ENCODE measurements at places on chromosomes 11 and 22.

DNA sequence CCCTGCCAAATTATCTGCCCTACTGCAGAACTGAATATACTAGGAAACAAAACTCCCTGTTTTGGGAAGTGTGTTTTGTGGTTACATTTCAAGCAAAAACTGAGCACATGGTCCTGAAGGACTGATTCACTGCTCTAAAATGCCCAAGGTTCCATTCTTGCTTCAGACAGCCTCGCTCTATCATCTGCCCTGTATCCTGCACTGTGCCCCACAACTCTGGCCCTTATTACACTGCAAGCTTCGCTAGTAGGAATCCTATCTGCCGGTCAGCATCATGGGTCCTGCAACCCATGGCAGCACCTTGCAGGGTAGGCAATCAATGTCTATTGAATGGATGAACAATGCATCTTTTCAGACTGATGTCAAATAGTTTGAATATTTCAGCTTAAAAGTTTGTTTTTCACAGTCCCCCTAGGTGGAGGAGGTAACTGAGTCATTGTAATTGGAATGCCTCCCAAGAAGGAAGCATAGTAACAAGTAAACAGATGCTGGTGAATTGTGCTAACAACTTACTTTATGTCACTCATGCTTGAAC is 21.3 kb downstream of the LAYN start:
- no peak for DNase-seq

- no peak for DNase-seq
These were observed 11.8 kb downstream of the NAP1L4 start for GRCh38 chr11:2980168-2980840.

DNA sequence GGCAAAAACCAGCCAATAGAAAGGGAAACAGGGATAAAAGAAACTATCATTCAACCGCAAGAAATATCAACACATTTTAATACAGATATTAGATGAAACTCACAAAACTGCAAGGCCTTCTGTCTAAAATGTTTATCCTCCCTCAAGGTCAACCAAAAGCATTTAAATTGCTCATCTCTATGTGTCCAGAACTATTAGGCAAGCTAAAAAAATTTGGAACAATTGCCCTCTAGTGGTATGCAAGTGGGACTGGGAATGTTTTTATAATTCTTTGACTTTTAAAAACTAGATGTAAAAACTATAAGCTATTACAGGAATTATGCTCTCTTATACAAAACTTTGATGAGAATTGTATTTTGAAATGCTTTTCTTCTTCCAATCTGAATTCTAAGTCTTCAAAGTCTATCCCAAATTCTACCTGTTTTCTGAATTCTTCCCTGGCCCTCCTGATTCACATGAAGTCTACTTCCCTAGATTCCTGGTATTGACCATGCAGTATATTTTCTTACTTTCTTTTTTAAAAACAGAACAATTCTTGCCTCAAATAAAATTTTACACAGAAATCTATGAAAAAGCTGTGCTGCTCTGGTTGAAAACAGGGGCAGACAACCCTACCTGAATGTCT is 4.9 kb downstream of the CWC15 start:
- DNase-seq: peak; percentile 35

- DNase-seq: no peak
These were observed 49.9 kb downstream of the STIM1 start for GRCh38 chr11:3905080-3905953.

- DNase-seq: no peak
These were observed 135.8 kb upstream of the SPON1 start for GRCh38 chr11:13826505-13827278.

DNA sequence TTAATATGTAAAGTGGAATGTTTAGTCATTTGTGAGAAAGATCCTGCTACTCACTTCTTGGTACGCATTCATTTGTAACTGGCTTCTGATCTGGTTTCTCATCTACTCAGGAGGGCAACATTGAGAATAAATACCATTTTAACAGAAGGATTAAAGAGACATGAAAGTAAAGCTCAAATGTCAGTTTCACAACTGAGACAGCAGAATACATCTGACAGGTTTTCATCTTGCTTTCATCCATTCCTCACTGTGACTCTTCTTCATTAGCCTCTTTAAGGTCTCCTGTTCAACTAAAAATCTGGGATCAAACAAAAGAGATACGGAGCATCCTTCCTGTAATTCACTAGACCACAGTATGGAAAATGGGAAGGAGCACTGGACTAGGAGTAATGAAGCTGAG is 31.4 kb upstream of the CCDC89 start:
- no peak for DNase-seq

- no peak for DNase-seq
These were observed 254.4 kb downstream of the TTC28 start for GRCh38 chr22:28425211-28425610.

DNA sequence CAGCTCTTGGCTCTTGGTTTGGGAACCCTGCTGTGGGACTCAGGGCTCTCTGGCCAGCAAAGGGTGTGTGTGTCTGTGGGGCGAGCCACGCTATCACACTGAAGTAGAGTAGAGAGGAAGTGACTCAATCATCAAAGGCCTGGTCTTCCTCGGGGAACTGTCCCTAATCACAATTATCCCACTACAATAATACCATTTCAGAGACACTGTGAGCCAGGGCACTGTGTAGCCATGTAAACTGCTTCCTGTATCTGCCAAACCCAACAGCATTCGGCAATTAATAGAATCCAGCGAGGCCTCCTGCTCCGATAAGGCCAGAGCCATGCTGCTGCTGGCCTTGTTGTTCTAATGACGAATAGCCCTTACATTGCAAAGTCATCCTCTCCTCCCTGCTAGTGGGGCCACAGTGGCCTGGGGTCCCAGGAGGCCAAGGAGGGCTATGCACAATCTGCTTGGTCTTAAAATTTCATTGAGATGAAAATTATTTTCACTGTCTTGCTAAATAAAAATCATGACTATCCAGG is 49.8 kb upstream of the LMO2 start:
- peak; percentile 90 for DNase-seq

GRCh38 chr22:39179841-39180335 is 27.4 kb upstream of the CBX7 start:
- no peak for DNase-seq

- DNase-seq: no peak
These were observed 19.8 kb downstream of the SAA1 start for GRCh38 chr11:18285841-18286240.

- no peak for DNase-seq
These were observed 5.0 kb downstream of the NFAM1 start for GRCh38 chr22:42427167-42427566.

DNA sequence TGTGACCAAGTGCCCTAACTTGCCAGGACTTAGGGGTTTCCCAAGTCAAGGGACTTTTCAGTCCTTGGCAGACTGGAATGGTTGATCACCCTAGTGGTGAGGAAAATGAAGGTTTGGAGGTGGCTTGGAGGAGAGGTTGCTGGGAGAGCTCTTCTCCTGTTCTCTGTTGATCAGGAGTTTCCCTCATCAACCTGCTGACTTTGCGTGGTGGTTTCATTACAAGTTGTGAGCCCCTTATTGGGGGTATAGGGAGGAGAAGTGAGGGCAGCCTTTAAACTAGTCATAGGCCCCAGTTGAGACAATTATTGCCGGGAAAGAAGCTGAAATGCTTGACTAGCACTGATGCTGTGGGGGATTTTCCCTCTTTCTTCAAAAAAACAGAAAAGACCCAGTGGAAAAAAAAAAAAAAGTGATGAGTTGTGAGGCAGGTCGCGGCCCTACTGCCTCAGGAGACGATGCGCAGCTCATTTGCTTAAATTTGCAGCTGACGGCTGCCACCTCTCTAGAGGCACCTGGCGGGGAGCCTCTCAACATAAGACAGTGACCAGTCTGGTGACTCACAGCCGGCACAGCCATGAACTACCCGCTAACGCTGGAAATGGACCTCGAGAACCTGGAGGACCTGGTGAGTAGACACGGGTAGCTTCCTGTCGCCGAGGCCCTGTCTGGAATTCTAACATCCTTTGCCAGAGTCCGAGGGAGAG is at the start of gene CXCR5:
TSS of gene CXCR5 (plus strand) at position 525 of the 704 bp plus-strand sequence. CDS start at position 575, 50 bp downstream.
- DNase-seq: no peak

DNA sequence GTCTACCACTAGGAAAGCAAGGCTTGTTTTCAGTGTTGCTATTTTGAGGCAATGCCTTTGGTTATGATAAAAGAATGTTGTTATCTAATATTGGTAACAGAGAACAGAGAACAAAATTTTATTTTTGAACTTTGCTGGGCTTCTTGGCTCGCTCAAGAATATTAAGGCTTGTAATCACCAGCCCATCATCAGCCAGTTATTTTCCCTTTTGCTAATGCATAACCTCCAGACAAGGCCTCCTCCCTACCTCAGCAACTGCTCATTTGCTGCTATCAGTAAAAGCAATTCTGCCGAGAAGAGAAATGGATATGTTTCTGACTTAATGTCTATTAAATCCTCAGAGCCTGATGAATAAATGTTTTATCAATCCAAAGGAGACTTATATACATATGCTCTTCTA is 8.9 kb downstream of the MTMR2 start:
- no peak for DNase-seq

- peak; percentile 67 for DNase-seq
These were observed 18.4 kb downstream of the MS4A6E start for GRCh38 chr11:60345489-60345888.

DNA sequence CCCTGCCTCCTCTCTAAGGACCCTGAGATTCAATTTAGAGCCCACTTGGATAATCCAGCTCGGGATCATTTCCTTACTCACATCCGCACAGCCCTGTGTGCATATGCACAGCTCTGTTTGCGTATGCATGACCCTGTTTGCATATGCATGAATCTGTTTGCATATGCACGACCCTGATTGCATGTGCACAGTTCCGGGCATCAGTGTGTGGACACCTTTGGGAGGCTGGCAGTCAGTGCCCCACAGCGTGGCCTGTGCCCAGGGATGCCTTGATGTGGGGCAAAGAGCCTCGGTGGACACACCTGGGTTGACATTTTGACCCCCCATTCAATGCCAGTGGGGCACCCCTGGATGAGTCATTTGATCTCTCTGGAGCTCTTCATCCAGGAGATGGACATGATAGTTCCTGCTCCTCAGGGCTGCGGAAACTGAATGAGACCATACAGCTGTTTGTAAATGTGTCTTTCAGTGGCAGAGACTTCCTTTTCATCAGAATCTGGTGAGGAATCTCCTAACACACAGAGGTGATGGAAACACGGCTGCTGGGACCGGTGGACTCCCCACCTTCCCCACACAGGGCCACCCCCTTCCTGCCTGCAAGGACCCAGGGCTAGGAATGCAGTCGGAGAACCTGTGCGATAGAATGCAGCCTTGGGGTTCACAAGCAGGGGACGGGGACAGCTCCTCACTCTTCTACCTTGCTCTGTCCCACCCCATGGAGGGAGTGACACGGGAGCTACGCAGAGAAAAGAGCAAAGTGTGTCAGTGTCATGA is 41.2 kb downstream of the MYEOV start:
- DNase-seq: no peak

DNA sequence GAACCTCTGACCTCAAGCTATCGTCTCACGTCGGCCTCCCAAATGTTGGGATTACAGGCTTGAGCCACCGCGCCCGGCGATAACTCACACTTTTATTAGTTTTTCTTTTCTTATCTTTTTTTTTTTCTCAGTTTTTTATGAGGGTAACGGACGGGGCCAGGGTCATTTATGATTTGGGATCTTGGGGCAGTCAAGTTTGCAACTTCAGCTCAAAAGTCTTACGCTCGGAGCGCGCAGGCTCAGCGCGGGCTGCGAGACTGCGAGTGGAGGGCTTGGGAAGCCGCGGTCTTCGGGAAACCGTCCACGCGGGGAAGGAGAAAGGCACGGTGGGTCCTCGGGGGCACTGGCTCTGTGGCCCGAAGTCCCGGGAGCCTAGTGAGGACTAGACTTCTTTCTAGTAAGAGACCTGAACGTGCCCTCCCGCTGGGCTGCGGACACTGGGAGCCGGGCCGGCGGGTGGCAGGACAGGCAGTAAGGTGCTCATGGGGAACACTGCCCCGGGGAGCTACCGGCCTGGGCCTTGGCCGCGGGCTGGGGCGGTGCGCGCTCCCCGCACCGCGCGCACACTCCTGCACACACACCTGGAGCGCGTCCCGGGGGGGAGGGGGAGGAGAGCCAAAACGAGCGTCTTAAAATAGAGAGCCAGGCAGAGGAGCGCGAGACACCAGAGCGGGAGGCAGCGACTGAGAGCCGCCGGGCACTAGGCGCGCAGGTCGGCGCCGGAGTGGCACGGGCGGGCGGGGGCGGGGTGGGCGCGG is 476 bp upstream of the BARX2 start:
- DNase-seq: no peak

- no peak for DNase-seq
These were observed 11.1 kb downstream of the APOL3 start for GRCh38 chr22:36149441-36149840.

- no peak for DNase-seq
These were observed 399.2 kb downstream of the TBC1D22A start for GRCh38 chr22:47161631-47162030.

DNA sequence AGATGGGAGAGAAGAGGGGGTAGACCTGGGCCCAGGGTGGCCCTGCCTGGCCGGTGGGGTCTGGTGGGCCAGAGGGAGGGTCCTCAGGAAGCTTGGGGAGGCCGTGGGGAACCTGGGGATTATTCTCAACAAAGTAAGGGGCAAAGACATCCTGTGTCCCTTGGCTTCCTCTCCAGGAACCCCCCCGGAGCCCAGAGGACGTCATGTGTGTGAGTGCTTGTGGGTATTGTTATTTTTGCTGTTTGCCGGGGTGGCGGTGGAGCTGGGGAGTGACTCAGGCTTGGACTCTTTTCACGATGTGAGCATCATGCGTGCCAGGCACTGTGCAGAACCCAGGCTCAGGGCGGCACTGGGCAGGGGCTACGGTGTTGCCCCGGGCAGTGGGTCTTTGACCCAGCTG is 982 bp upstream of the SHANK3 start:
- DNase-seq: no peak

DNA sequence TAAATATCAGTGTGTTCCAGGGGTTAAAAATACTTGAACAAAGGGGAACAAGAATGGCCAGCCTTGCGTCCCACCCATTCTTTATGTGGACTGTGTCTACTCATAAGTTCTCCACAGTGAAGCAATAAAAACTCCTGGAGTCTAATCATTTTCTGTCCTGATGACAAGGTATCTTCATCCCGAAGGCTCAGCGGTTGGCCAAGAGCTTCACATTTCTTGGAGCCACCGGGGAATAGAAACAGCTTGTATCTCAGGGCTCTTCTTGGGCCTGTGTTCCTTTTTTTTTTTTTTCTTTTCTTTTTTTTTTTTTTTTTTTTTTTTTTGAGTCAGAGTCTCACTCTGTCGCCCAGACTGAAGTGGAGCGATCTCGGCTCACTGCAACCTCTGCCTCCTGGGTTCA is 36.8 kb upstream of the ADORA2A start:
- no peak for DNase-seq

GRCh38 chr22:50537765-50538164 is 7.9 kb upstream of the KLHDC7B start:
- no peak for DNase-seq

DNA sequence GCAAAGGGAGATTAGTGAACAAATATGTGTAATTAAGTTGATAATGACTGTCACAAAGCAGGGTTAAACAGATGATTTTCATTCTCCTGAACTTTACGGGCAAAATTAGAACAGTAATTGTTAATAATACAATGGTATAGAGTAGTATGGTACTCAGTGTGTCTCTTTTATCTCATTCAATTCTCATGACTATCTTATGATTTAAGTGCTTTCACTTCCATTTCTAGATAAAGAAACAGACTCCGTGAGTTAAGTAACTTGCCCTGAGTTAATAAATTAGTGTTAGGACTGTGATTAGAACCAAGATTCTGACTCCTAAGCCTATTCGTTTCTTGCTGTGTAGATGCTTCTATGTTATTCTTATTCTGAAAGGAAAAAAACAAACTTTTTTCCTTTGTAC is 22.0 kb downstream of the PIH1D2 start:
- no peak for DNase-seq

GRCh38 chr11:60235321-60235720 is 7.6 kb downstream of the MS4A4E start:
- no peak for DNase-seq
